ENCODE measurements at places on chromosomes 6 and 20. TPM values are rescaled to one million over a fixed set of nuclear protein-coding genes. Genes with fewer than 3 reads are reported as not detected.
A peak's percentile ranks its signal among the peaks of the same experiment; 100 is the strongest.

DNA sequence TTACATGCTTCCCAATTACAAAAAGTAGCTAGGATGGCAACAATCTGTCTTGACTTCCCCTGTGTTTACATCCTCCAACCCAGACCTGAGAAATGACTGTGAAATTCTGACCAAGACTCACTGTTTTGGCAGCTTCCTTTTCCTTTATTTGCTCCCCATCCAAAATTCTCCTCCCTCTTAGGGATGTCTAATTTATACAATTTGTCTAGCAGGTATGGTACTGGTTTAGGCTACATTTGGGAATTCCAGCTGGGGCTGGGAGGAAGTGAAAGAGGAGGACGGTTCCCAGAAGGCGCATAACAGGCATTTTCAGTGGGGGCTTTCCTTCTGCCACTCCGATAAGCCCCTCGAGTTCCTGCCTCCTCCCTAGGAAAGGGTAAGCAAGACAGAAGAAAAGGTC lies 231.5 kb upstream of the BTBD3 start:
- no peak overlapping the region for H3K4me3 ChIP-seq
- DNase-seq, result no peak
- no peak overlapping the region for H3K27ac ChIP-seq

DNA sequence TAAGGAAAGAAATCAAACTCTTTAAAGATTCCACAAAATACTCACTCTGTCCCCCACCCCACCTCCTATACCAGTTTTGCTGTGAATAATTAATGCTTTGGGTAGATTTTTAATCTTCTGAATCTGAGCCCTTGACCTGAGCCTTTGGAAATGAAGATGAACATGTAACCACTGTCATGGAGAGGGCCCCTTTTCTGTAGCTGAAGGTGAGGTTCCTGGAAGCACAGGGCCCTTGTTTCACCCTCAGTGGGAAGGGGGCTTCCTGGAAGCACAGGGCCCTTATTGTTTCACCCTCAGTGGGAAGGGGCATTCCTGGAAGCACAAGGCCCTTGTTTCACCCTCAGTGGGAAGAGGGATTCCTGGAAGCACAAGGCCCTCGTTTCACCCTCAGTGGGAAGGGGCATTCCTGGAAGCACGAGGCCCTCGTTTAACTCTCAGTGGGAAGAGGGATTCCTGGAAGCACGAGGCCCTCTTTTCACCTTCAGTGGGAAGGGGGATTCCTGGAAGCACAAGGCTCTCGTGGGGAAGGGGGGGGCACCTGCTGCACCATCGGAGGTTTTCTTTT lies 75.7 kb downstream of the DACT2 start:
- H3K36me3 ChIP-seq, result no peaks in the 10 kb centered on the region
- no peak overlapping the region for H3K4me3 ChIP-seq
- H3K27ac ChIP-seq, result no peak overlapping the region
- DNase-seq, result no peak
- H3K27me3 ChIP-seq, result no peaks in the 10 kb centered on the region

BTNL2 gene
- not detected for polyA plus RNA-seq

DNA sequence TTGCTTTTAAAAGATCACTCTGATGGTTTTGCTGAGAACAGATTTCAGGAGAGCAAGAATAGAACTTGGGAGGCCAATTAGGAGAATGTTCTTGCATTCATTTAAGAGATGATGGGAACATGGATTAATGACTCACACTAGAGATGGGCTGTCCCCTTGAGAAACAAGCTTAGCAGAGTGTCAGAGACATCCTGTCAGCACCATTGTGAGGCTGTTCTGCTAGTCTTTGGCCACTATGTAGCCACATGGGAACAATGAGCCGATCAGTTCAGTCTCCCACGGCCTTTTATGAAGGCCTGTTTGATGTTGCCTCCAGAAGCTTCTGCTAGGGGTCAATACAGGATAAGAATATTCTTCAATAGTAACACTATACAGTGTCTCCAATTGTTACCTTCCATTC lies 113.0 kb upstream of the EYA4 start:
- H3K4me3 ChIP-seq, result no peak overlapping the region
- H3K4me1 ChIP-seq, result no peaks in the 10 kb centered on the region
- no peak for DNase-seq
- no peaks in the 10 kb centered on the region for H3K27me3 ChIP-seq

DNA sequence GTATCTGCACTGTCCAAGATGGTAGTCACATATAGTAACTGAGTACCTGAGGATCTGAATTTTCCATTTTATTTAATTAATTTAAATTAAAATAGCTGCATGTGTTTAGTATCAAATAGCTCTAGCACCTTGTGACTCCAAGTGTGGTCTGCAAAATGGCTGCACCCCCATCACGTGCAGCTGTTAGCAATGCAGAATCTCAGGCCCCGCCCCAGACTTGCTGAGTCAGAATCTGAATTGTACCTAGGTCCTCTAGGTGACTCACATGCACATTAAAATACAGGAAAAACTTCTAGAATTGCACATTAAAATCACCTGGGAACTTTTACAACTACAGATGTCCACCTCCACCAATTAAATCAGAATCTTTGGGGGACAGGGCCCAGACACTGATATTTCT lies 19.2 kb upstream of the FAM83C start:
- no peaks in the 10 kb centered on the region for H3K36me3 ChIP-seq
- H3K27me3 ChIP-seq, result no peaks in the 10 kb centered on the region
- no peak overlapping the region for H3K4me3 ChIP-seq
- H3K4me1 ChIP-seq, result peaks cover 54% of the 10 kb centered on the region
- DNase-seq, result no peak
- peak overlapping the region; percentile 51 for H3K27ac ChIP-seq

TRIM38 gene
- polyA plus RNA-seq, result 4.6 TPM

DNA sequence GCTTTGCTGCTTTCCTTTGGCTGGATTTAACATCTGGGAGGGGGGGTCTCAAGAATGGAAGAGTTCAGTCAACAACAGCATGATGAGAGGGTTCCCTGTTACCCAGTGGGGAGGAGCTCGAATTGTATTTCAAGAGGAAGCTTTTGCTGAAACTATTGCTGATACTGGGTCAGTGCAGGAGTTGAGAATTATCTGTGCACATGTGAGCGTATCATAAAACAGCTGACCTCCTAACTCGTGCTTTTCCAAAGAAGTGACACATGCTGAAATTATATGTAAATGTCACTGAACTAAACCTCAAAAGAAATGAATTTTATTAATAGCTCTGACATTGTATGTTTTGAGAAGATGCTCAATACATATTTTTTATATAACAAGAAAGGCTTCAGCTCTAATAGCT lies 96.3 kb downstream of the PHF3 start:
- no peak overlapping the region for H3K4me3 ChIP-seq
- H3K27me3 ChIP-seq, result no peaks in the 10 kb centered on the region
- peak overlapping the region; percentile 28 for H3K27ac ChIP-seq
- H3K36me3 ChIP-seq, result no peaks in the 10 kb centered on the region
- DNase-seq, result peak; percentile 38
- H3K4me1 ChIP-seq, result peaks cover 20% of the 10 kb centered on the region

- H3K36me3 ChIP-seq, result no peaks in the 10 kb centered on the region
- H3K4me3 ChIP-seq, result no peak overlapping the region
- no peaks in the 10 kb centered on the region for H3K27me3 ChIP-seq
- no peaks in the 10 kb centered on the region for H3K4me1 ChIP-seq
- H3K27ac ChIP-seq, result no peak overlapping the region
- DNase-seq, result no peak
Observed at GRCh38 chr6:53691252-53691651, 25.7 kb upstream of the KLHL31 start.

DNA sequence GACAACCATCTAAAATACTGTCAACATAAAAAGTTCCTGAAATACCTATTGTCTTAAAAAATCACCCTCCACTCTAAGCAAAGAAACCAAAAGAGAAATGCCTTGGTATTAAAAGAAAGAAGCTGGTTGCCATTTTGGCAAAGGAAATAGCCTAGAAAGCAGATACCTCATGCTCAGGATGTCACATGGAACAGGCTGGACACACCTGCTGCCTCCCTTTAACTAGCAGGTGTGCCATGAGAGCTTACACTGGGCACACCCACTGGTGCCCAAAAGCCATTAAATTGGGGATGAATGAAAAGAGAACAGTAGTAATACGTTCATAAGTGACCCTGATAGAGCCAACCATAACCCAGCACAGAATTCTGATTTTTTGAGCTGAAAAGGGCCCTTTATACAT lies 1.5 kb downstream of the SLC23A2 start:
- no peaks in the 10 kb centered on the region for H3K27me3 ChIP-seq
- peak overlapping the region; percentile 70 for H3K4me3 ChIP-seq
- DNase-seq, result no peak
- H3K27ac ChIP-seq, result no peak overlapping the region
- no peaks in the 10 kb centered on the region for H3K36me3 ChIP-seq
